NB4 (cell line): ENCODE measurements at places on chromosomes 1 and 21.

GRCh38 chr1:190963321-190963720 lies 485.7 kb upstream of the BRINP3 start:
- DNase-seq: no peak

DNA sequence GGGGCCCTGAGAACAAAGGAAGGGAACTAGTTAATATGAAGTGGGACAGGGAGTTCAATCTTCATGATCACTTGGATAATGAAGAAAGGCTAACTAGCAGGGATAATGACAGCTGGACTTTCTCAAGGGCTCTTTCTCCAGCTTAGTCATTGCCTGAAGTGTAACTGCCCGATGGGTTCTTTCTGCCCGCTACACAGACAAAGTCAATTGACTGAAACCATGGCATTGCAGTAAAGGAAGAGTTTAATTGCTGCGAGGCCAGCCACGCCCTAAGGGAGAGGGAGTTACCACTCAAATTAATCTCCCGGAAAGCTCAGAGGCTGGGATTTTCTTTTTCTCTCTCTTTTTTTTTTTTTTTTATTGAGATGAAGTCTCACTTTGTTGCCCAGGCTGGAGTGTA lies 16.6 kb upstream of the SLC2A5 start:
- no peak for DNase-seq

DNA sequence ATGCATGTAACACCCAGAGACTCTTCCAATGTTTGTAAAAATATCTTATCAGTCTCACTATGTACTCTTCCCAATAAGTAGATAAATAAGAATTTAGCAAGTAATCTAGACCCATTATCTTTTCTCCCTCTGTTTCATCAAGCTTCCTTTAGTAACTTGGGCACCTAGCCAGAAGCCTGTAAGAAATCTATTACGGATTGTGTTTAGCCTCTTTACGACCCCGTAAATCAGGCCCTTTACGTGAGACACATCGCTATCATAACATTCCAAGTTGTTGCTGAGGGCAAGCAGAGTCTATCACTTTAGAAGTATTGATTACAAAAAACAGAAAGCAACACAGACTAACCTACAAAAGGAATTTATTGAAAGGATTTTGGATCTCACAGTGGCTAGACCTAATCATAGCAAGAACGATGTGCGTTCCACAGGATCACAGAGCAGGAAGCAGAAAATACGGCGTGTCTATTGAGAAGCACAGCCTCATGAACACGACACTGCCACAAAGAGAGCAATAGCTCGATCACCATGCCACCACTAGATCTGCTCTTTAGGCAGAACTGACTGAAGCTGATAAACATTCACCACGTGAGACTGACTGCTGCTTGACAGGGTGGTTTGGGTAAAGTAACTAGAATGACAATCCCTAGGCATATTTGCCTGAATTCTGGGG lies 922.1 kb downstream of the AMY1C start:
- DNase-seq: no peak

DNA sequence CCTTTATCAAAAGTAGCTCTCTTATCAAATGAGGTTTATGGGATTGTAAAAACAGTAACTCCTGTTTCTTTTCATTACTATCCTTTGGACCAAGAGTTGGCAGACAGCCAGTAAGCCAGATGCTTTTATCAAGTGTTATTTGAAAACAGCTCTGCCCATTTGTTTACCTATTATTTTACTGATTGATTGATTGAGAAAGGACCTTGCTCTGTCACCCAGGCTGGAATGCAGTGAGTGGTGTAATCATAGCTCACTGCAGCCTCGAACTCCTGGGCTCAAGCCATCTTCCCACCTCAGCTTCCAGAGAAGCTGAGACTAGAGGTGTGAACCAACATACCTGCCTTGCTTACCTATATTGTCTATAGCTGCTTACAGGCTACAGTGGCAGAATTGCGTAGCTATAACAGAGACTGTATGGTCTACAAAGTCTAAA lies 3.6 kb downstream of the PRKAB2 start:
- no peak for DNase-seq

GRCh38 chr21:43267391-43268085 lies 98.7 kb downstream of the CRYAA start:
- DNase-seq: no peak

DNA sequence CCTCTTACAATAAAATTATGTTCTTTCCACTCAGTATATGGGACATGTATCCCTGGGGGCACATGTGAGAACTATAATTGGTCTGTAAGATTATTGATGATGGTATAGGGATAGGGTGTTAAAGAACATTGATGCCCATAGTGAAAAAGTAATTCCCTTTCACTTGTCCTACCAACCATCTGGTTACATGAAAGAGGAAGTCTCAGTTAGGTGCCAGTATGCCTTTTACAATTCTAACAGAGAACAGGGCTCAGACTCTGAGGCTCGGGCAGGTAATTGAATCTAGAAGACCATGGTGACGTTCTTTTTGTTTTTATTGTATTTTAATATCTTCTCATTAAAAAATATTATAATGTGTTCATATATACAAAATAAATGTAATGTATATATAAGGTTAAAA lies 113.6 kb downstream of the FGGY start:
- DNase-seq: peak; percentile 11
